Substantia nigra (tissue), 51 donors: ENCODE measurements at places on chromosomes 4 and X.
A peak's percentile ranks its signal among the peaks of the same experiment; 100 is the strongest.

DNA sequence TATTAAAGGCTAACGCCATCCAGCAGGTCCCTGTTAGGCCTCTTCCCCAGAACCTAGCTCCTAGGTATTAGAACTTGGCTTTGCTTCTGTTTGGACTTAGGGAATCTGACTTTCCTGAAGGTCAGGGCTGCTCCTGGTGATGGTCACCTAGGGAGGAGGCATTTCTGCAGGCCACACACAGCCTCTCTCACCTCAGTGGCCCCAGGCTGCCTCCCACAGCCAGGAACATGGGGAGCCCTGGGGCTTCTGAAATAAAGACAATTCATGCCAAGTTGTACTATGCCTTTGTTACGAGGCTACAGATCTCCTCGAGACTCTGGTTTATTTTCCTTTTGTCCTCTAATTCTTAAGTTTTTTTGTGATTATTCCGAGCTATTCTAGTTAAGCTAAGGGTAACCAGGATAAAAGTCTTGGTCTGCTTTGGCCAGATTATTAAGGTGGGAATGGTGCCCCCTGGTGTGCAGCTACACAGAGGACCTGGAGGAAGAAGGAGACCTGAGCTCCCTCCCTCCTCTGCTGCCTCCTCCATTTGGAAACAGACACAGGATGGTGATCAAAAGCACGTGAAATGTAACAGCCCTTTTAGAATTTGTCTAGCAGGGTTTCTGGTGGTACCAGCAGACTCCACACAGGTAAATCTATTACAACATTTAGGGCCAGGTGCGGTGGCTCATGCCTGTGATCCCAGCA lies 131.0 kb downstream of the DCLK2 start:
- DNase-seq = peak; percentile 8

DNA sequence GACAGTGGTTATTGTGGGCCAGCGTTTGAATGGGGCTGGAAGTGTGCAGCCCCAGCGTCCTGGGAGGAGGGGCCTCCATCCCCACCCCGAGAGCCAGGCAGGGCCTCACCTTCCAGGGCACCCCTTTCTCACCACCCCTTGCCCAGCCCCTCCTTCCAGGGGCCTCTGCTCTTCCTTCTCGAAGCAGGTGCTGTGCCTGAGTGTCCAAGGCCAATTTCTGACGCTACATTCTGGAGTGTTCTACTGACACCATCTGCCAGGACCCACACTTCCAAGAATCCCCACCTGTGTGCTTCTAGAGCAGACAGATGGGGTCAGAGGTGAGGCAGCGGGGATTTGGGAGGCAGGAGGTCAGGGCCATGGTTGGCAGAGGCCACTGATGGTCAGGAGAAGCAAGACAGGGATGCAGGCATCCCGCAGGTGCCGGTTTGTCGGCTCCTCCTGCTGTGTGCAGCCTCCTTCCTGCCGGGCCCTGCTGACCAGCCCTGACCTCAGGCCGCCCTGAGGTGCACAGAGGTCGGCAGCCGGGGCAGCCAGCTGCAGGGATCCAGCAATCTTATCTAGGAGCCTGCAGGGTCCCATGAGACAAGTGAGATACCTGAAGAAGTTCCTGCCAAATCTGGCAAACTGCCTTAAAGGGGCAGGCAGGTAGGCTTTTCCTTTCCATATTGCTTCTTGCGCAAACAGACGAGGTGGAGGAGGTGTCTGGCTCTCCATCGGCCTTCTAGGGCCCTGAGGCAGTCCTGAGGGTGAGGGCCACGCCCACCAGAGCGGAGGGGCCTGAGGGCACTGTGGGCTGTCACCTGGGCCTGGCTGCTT lies 18.8 kb downstream of the MSANTD1 start:
- DNase-seq = no peak

GRCh38 chr4:3177426-3177825 lies 71.5 kb upstream of the MSANTD1 start:
- no peak for DNase-seq

- DNase-seq = no peak
These were observed 192.4 kb upstream of the AR start for GRCh38 chrX:67351411-67351810.

DNA sequence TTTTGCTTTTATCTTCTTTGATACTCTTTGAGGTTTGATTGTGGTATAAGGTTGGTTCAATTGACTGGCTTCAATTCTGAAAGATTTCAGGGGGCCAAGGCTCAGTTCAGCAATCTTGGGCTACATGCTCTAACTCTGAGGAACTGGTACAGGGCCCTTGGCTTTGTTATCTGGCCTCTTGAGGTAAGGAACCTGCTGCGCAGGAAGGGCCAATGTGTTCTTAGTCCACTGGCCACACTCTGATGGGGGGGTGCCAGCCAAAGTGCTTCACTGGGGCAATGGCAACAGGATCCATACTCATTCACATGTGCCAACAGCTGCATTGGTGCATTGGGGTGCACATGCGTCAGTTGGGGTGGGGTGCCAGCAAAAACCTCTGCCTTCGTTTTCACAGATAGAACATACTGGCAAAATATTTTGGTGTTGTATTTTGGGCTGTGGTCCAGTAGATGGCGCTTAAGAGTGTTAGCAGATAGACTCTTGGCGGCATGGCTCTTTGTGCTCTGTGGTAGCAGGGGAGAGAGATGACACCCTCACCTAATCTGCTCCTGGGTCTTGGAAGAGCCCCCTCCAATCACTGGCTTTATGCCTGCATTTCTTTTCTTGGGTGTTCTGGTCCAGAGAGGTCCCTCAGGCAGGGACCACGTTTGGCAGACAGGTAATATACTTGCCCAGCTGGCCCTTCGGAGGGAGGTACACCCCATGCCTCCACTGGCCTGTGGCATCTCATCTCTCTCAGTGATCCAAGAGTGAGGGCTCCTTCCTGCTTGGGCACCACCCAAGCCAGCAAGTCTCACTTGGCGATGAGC lies 42.9 kb downstream of the NDST3 start:
- DNase-seq = no peak

GRCh38 chr4:23388699-23389395 lies 501.0 kb downstream of the PPARGC1A start:
- DNase-seq = no peak

- no peak for DNase-seq
These were observed 5.6 kb downstream of the CXCL9 start for GRCh38 chr4:76001700-76002099.

DNA sequence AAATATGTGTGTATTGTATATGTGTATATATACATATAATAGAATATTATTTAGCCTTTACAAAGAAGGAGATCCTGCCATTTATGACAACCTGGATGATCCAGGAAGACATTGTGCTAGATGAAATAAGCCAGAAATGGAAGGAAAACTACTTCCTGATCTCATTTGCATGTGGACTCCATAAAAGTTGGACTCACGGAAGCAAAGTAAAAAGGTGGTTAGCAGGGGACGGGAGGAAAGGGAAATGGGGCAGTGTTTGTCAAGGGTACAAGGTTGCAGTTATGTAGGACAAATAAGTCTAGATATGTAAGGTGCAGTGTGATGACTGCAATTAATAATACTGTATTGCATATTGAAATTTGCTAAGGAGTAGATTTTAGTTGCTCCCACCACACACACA lies 331.1 kb upstream of the FSTL5 start:
- no peak for DNase-seq

GRCh38 chr4:16676230-16676770 lies 222.1 kb downstream of the LDB2 start:
- DNase-seq = no peak

DNA sequence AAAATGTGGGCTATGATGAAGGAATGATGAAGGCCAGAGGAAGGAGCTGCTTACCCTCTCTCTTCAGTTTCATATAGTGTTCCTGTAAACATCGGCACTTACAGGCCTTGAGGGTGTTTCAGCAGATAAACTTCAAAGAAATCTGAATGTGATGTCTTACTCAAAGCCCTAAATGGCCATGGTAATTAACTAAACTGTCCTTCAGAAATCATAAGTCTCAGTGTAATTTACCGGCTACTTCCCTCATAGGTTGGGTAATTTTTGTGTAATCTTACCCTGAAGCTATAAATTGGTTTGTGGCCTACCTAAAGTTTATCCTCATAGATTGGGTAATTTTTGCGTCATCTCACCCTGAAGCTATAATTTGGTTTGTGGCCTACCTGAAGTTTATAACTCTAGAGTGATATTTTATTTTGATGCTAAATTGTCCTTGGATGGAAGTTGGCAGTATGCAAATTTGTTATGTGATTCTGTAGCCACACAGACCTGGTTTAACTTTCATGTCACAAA lies 2700.3 kb downstream of the ARAP2 start:
- DNase-seq = no peak

DNA sequence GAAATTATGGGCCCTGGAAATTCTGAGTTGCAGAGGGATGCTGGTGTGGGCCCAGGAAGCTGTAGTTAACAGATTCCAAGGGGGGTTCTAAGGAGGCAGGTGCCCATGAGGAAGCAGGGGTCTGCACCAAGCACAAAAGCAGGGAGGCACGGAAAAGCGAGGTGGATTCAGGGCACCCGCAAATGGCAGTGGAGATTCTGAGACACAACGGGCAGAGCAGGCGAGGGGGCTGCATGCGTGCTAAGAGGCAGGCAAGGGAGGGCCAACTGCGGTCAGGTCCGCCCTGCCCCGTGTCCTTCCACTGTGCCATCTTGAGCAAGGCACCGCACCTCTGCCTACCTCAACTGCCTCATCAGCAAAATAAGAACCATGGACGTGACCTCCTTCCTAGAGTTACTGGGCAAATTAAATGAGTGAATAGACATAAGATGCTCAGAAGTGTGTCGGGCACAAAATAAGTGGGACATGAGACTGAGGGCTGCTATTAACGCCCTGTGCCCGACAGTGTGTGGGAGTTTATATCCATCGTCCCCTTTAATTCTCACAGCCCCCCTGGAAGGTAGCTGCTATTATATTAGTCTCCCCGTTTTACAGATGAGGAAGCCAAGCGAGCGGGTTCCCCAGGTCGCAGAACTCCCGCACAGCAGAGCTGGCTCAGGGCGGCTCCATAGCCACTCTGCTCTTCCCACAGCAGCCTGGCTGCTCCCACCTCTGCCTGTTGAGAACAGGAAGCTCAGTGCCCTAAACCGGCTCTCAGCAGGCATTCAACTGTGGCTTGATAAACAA lies 67.6 kb downstream of the PPP2R2C start:
- DNase-seq = no peak

DNA sequence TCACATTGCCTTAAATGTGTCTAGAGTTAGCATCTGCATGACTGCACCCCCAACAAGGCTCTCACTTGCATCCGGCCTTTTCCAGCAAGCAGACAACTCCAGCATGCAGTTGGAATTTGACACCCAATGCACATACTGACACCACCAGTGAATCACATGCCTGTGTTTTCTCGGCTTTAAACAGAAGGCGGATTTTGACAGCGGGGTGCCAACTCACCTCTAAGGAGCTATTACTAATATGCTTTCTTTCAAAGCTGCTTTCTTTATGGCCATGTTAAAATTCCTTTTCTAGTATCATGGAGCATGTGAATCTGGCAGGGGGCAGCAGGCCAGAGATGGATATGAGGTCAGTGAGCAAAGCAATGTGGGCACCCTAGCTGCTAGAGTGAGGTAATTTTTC lies 78.0 kb upstream of the CLNK start:
- no peak for DNase-seq

- no peak for DNase-seq
These were observed 200.0 kb downstream of the CFAP299 start for GRCh38 chr4:80535551-80535950.

GRCh38 chr4:175127314-175127713 lies 209.2 kb downstream of the ADAM29 start:
- DNase-seq = no peak

DNA sequence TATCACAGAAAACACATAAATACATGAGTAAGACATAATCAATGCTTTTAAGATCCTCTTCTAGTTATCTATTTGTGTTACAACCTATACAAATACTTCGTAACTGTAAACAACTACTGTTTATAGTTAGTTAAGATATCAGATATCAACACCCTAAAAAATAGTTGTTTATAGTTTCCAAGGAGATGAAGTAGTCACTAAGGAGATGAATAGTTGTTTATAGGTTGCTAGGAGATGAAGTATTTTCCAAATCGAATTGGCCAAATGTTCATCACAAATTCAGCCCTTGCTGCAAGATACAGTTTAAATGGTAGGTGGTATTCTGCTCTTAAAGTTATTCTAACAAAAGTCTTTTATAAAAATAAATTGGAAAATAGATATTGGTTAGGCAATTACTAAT lies 618.2 kb upstream of the PCDH10 start:
- DNase-seq = no peak

GRCh38 chr4:186693159-186693815 lies 30.4 kb downstream of the FAT1 start:
- no peak for DNase-seq

GRCh38 chr4:99207911-99208718 lies 10.9 kb downstream of the ADH6 start:
- no peak for DNase-seq

GRCh38 chr4:70754470-70754869 lies 32.7 kb downstream of the RUFY3 start:
- DNase-seq = no peak

DNA sequence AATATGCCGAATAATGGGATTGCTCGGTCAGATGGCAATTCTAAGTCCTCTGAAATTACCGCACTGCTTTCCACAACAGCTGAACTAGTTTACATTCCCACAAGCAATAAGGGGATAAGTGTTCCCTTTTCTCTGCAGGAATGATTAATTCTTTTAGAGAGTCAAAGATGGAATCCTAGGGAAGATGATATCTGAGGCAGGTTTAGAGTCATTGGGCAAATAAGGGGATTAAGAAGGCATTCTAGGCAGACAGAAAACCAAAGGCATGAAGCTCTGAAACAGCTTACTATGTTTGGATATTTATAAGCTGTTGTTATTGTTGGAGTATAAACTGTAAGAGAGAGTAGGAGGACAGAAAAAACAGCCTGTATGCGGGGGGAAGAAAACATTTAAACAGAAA lies 85.7 kb downstream of the TET2 start:
- no peak for DNase-seq

DNA sequence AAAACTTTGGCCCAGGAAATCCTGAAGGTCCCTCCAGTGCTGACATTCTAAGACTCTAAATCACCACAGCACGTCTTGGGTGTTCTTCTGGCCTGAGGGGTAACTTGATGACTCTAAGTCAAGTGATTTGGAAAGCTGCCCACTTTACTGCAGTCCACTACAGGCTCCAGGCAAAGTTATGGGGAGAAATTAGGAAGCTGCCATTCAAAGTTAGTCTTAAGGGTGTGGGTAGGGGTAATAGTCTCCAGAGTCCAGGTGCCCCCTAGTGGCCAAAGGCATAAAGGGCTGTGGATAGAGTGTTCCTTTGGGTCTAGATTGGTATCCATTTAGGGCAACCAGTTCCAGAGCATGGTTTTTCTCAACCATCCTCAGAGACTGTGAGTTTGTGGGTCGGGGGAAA lies 38.7 kb upstream of the SLC16A2 start:
- DNase-seq = peak; percentile 1

- no peak for DNase-seq
These were observed 20.6 kb upstream of the APELA start for GRCh38 chr4:164856396-164856795.
